ENCODE measurements at places on chromosomes 12 and 14.

DNA sequence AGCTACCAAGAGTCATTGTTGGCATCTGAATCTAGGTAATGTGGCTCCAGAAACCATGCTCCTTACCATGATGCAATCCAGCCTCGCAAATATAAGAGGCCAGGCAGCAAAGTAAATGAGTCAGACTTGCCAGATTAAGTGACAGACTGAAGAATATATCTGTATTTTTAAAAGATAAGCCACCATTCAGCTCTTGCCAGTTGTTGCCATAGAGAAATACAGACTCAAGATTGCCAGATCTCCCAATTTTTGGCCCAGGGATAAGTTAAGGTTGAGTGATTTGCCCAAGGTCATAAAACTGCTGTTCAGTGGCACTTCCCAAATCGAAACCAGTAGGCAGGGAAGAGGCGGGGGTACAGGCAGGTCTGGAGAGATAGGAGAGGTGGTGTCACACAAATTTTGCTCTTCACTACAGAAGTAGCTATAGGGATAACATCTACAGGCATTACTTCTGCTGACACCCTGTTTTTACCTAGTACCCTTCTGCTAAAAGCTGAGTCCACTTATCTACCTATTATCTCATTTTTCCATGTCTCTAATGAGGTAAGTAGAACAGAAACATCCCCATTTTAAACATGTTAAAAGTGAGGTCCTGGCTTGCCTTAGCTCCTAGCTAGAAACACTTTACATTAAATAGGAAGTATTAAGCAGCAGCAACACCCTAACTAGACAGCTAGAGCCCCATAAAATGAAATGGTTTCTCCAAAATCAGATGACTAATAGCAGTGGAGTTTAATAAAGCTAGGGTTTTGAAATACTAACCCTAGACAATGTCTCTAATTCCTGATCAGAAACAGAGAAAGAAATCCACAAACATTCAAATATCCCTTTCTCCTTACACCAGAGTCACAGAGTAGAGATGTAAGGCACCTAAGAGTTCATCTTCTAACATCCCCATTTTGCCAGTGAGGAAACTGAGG lies 19.5 kb downstream of the DCAF5 start:
- no peak for DNase-seq

- no peak for DNase-seq
Measured at GRCh38 chr14:73749706-73750530, 35.7 kb upstream of the PNMA1 start.

DNA sequence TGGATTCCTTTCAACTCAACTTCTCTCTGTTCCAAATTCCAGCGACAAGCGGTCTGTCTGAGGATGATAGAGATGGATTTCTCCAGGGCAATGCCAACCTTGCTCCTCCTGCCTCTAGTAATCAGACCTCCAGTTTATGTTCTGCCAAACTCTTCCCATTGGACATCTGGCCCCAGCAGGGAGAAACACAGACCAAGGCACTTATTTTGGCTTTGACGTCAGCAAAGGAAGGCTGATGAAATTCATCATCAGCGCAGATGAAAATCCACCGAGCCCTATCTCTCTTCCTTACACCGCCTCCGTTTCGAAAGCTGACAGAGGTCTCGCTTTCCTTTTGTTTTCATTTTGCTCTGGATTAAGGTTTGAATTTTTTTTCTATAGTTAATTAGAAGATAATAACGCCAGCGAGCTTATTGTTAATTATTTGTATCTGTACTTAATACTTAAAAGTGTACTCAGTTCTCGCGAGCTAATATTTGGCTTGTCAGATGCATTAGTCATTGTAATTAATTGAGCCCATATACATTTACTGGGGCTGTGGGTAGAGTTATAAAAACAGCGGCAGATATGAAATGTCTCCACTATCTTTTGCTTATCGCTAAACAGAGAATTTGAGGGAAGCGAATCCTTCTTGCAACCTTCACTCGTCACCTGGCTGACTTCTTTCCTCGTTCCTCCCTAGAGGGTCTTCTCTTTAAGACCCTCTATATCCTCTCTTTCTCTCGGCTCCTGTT lies 35.9 kb upstream of the MED13L start:
- DNase-seq = no peak

DNA sequence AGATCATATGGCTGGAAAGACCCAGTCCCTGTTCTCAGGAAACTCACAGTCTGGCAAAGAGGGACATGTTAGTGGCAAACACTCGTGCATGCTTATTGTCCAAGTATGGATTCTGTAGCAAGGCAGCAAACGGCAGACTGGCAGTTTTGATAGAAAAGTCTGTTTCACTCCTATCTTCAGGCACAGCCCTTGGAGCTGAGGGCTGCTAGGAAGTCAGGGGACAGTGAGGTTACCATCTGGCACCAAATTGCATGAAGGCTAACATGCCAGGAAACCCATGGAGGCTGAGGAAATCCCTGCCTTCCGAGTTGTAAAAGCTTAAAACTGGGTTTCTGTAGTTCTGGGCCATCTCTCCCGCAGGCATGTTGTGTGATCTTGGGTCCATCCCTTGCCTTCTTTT lies 32.9 kb downstream of the CALM1 start:
- no peak for DNase-seq

DNA sequence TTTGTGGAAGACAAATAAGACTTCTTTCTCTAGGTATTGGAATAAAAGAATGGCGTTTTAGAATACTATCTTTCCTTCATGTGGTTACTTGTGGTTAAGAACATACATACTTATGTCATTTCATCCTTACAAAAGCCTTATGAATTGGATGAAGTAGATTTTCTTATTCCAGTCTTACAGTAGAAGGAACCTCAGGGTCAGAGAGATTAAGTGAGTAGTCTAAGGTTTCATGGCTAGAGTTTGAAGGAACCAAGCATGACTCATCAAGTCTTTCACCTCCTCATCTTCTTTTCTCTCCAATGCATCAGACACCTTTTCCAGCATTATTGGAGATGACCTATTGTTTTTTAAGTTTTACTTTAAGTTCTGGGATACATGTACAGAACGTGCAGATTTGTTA lies 92.9 kb upstream of the NEDD1 start:
- DNase-seq = no peak

DNA sequence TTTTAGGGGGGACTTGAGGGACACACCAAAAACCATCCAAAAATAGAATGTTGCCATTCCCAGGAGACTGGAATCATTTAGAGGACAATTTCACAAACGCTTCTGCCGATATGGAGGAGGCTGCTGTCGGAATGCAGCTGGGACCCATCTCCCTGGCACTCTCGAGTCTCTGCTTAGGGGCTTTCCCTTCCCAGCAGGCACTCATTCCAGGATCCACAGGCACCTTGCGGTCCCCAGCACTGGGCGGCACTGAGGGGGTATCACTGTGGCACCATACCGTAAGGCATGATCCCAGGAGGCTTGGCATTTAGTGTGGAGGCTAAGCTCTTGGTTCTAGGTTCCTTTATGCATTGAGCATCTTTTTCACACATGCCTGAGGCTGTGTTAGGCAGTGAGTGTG lies 36.6 kb upstream of the LTBP2 start:
- DNase-seq = peak; percentile 37

GRCh38 chr12:75302225-75302624 lies 27.9 kb downstream of the CAPS2 start:
- peak; percentile 5 for DNase-seq

- DNase-seq = no peak
Measured at GRCh38 chr12:79119796-79120195, 255.2 kb downstream of the SYT1 start.

- peak; percentile 78 for DNase-seq
Measured at GRCh38 chr12:127108360-127109215, 1158.4 kb upstream of the TMEM132C start.

GRCh38 chr14:50874757-50875156 lies 2.9 kb downstream of the ABHD12B start:
- peak; percentile 52 for DNase-seq

- no peak for DNase-seq
Measured at GRCh38 chr14:70920608-70921007, 13.3 kb downstream of the PCNX1 start.

Measured in eye (tissue), 1 donor.